Glomerular endothelial cell (primary cell): ENCODE measurements at places on chromosomes 11 and 22.

- DNase-seq: no peak
Observed at GRCh38 chr22:43109921-43110443, 568 bp upstream of the BIK start.

GRCh38 chr11:35812828-35813227, 131.0 kb upstream of the LDLRAD3 start:
- no peak for DNase-seq

DNA sequence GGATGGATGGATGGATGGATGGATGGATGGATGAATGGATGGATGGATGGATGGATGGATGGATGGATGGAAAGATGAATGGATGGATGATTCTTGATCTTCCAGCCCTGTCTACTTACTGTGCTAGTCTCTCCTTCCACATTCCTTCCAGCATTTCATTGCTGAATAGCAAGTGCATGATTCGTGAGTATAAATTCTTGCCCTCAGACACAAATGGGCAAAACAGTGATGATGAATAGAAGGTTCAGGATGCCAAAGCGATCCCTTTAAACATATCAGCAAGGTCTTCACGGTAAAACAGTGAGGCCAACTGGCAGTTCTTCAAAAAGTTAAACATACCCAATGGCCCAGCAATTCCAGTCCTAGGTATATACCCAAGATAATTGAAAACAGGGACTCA, 400.2 kb downstream of the MN1 start:
- no peak for DNase-seq

- no peak for DNase-seq
Observed at GRCh38 chr22:50150161-50151129, 20.1 kb upstream of the PANX2 start.

GRCh38 chr11:2442589-2442988, 1.7 kb downstream of the TRPM5 start:
- DNase-seq: no peak

DNA sequence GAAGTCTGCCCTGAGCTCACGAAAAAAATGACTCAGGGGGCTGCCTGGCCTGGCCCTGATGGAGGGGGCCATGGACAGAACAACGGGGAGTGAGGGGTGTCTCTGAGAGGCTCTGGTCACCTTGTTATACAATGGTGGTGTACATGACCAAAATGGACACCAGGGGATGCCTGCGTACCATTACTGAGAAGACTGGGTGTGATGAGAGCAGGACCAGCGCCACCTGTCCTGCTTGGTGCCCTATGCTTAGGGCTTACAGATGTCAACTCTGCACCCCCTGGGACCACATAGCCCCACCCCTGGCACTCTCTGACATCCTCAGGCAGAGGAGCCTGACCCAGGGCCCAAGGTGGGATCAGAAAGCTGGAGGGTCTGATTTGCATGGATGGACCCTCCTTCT, 104.8 kb downstream of the ZNF280B start:
- no peak for DNase-seq

DNA sequence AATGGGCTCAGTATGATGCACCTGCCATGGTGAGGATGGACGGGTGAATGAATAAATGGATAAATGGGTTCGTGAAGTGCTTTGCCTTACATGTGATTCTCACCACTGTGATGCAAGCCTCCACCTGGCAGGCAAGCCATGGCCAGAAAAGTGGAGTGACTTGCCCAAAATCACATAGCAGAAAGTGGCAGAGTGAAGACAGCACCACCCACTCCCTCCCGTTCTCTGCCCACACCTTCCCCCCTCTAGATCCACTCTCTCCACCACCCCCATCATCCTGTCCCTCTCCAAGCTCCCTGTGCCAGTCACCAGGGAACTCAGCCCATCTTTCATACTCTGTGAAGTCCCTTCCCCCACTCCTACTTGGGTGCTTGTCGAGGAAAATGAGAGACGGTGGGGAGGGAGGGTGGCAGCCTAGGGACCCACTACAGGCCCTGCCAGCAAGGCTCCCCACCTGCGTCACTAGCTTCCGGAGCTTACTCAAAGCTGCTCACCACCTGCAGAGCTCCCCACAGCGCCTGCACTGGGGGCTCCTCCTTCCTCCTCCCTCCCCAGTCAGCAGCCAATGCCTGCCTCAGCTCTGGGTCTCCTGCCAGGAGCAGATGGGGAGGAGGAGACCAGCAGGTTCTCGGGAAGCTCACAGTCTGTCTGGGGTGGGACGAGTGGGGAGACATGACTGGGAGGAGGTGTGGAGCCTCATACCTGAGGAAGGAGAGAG, 82.3 kb downstream of the PDE2A start:
- DNase-seq: no peak

- no peak for DNase-seq
Observed at GRCh38 chr22:32444068-32444467, 20.2 kb downstream of the BPIFC start.

GRCh38 chr11:121257976-121258375, 34.6 kb upstream of the SC5D start:
- DNase-seq: no peak

DNA sequence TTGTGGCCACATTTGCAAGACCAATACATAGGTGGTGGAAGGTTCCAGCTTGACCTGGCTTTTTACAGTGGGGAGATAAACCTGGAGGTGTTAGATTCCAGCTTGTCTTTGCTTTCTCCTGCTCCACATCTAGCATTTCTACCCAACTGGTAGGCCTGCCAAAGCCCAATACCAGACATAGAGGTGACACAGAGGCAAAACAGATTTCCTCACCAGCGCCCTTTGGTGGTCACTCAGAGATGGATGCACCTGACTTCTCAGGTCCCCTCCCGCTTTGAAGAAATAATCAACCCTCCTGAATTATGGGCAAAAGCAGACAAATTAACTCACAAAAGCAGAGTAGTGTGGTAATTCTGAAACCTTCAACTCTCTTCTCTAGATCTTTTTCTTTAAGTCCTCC, 1356.2 kb downstream of the FAM181B start:
- DNase-seq: no peak

- no peak for DNase-seq
Observed at GRCh38 chr11:36141196-36141953, 147.8 kb downstream of the COMMD9 start.

DNA sequence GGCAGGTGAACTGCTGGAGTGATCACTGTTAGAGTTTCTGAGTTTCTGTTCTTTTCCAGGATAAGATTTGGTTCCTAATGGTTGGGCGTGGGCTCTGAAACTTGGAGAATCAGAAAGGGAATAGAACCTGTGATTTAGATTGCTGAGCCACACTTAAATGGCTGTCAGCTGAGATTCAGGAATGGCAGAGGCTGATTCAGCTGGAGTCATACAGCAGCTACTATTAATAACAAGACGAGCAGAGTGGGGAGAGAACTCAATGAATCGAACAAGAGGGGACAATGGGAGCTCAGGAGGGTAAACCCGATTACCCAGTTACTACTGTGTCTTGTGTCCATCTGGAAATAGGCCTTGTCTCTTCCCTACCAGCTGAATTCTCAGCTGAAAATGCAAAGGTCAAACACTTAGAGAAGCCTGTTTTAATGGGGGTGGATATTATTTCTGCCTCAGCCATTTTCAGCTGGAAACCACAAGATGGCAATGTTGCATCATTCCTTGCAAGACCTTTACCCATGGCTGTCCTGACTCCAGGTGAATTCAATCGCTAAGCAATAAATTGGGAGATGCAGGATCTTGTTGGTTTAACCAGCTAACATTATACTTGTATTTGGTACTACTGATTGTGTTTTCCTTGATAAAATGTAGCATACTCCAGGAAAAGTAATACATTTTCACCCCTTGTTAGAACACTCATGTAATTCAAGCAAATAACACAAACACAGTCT, 104.5 kb upstream of the RAG2 start:
- peak; percentile 51 for DNase-seq

DNA sequence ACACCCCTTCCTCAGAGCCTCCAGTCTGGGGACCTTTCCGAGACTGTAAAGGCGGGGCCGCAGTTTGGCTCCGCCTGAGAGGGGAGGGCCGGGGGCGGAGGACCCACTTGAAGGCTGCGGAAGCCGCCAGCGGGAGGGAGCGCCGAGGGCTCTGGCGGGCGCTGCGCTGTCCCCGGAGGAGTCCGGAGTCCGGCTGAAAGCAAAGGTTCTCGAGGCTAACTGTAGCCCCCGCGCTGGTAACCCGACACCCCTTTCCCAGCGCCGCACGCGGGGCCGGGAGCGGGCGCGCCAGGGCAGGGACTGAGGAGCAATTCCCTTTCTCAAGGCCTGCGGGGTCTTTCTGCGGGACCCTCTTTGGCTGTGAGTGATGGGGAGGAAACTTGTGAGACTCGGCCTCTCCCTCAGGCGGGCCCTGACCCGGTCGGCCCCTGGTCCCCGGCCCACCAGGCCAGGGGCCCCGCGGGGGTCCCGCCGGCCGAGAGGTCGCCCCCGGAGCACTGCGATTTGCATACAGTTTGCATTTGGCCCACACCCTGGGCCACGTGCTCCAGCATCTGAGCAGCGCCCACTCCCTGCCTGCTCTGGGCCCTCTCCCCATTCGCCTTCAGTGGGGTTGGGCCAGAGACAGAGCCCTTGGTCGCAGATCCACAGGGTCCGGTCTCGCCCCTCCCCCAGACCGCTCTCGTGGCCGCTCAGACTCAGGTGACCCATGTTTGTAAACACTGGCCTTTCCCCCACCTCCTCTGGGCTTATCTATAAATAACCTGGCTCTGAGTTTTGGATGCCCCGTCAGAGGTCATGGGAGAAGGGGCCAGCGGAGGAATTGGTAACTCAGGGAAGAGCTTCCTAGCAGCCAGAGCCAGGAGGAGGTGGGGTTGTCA, 519 bp upstream of the ART5 start:
- DNase-seq: no peak

DNA sequence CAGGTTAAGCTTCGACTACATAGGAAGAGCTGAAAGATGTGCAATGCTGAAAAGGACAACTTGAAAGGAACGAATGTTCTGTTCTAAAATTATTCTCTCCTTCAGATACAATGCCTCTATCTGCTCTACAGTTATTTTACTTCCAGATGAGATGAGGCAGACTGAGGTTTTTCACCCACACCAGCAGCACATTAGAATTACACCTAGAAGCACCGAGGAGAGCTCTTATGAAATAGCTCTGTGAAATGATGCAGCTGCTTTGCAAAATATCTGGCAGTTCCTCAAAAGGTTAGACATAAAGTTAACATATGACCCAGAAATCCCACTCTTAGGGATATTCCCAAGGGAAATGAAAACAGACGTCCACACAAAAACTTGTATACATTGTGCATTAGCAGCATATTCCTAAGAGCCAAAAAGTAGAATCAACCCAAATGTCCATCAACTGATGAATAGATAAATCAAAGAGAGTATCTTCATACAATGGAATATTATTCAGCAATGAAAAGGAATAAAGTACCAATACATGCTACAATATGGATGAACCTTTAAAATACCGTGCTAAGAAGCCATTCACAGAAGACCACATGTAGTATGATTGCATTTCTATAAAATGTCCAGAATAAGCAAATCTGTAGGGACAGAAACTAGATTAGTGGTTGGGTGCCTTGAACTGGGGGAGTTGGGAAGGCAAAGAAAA, 34.5 kb downstream of the WT1 start:
- DNase-seq: no peak

DNA sequence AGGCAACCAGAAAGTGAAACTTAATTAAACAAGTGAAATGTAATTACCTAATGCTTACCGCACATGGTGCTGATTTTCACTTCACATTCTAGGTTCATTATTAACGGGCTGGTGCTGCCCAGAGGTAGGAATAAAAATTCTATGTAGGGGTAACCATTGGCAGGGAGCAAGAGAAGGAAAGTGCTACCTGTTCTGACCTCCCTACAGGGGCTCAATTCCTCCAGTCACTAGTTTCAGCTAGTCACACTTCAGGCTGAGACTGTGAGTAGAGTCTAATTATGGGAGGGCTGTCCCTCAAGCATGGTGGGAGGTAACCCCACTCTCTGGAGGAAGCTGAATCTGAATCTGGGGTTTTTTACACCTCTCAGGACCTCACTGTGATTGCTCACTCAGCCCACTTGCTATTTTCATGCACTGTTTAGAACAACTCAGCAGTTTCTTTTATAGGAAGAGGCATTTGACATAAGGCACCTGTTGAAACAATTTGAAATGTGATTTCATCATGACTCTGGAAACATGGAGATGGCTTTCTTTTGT, 75.4 kb downstream of the MAML2 start:
- no peak for DNase-seq

DNA sequence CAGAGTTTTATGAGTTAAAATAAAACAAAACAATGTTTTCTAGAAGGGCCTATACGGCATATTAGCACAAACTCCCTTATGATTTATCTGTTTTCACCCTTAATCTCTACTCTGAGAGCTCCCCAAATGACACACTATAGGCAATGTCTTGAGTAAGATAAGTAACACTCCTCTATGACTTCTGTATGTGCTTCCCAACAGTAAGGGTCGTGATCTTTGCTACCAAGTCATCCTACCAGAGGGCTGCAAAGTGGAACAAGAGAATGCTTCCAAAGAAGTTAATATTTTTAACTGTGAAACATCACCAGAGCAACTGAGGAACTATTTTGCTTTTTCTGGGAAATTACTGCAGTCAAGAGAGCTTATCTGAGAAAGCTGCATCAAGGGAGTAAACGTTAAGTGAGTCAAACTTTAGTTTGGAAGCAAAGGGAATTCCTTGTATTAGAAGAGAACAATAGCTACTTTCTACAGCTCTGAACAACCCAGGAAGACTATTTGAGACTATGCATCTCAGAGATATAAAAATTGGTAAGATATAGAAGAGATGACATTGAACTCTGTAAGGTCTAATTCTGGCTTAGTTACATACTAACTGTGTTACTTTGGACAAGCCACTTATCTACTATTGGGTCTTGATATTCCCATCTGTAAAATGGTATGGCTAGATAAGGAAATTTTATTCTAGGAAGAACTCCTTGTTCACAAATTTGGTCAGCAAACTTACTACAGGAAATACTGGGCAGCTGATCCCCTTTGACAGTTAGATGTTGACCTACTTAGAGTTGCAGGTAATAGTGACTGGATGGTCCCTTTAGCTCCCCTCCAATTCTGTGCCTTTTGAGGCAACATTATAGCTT, 43.7 kb upstream of the CCDC34 start:
- DNase-seq: no peak

- DNase-seq: no peak
Observed at GRCh38 chr11:130645843-130646197, 197.4 kb downstream of the ADAMTS15 start.

GRCh38 chr11:18065572-18065971, 19.5 kb upstream of the TPH1 start:
- DNase-seq: no peak

- DNase-seq: no peak
Observed at GRCh38 chr11:26244207-26244606, 87.7 kb upstream of the ANO3 start.

GRCh38 chr22:21816787-21817496, 50.5 kb downstream of the MAPK1 start:
- DNase-seq: peak; percentile 94
